ENCODE measurements at places on chromosomes 5 and 9.

GRCh38 chr5:50318220-50318619 lies 122.9 kb downstream of the EMB start:
- DNase-seq = no peak

- DNase-seq = no peak
Measured at GRCh38 chr9:86301686-86302085, 19.3 kb upstream of the ISCA1 start.

GRCh38 chr5:98416541-98416940 lies 356.9 kb upstream of the RGMB start:
- DNase-seq = no peak

- DNase-seq = no peak
Measured at GRCh38 chr5:78540335-78541085, 108.1 kb downstream of the LHFPL2 start.

GRCh38 chr9:130268521-130269211 lies 3.1 kb downstream of the HMCN2 start:
- no peak for DNase-seq

GRCh38 chr9:111637421-111637950 lies 6.4 kb downstream of the DNAJC25 start:
- DNase-seq = no peak

DNA sequence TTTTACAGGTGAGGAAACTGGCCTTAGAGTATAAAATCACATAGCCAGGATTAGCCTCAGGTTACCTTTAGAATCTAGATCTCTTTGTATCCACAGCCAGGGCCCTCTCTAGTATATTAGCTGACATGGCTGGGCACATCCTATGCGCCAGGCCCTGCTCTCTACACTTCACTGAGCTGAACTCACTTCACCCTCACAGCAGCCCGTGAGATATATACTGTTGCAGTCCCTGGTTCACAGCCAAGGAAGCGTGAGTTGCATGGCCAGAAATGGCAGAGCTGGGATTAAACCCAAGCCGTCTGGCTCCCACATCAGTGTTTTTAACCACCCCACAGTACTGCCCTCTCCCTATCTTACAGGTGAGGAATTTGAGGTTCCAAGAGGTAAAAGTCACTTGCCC lies 58.4 kb downstream of the DAB2IP start:
- DNase-seq = peak; percentile 59

- DNase-seq = no peak
Measured at GRCh38 chr5:67021031-67021430, 175.6 kb downstream of the CD180 start.

- DNase-seq = peak; percentile 35
Measured at GRCh38 chr5:107384256-107384655, 286.5 kb downstream of the EFNA5 start.

DNA sequence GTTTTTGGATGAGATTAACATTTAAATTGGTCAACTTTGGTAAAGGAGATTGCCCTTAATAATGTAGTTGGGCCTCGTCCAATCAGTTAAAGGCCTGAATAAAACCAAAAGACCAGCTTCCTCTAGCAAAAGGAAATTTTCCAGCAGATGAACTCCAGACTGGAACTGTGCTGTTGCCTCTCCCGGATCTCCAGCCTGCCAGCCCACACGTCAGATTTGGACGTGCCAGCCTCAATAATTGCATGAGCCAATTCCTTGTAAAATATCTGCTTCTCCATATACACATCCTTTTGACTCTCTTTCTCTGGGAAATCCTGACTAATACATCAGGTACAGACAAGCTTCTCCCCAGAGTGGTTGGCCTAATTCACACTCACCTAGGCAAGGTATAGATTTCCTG lies 175.8 kb upstream of the ADCY2 start:
- no peak for DNase-seq

DNA sequence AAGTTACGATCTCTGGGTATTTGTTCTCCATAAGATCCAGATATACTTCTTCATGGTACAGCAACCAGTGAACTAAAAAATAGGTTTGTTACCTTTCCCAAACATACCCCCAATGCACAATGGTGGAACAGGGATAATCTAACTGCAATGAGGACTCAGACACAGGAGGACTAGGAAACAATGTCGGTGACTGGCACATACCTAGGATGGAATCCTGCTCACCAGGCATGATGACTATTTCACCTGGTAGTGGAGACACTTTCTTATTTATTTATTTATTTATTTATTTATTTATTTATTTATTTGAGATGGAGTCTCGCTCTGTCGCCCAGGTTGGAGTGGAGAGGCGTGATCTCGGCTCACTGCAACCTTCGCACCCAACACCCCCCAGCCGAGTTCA lies 159.9 kb upstream of the CCNH start:
- no peak for DNase-seq

GRCh38 chr5:135462304-135462703 lies 10.2 kb upstream of the TIFAB start:
- DNase-seq = peak; percentile 58

DNA sequence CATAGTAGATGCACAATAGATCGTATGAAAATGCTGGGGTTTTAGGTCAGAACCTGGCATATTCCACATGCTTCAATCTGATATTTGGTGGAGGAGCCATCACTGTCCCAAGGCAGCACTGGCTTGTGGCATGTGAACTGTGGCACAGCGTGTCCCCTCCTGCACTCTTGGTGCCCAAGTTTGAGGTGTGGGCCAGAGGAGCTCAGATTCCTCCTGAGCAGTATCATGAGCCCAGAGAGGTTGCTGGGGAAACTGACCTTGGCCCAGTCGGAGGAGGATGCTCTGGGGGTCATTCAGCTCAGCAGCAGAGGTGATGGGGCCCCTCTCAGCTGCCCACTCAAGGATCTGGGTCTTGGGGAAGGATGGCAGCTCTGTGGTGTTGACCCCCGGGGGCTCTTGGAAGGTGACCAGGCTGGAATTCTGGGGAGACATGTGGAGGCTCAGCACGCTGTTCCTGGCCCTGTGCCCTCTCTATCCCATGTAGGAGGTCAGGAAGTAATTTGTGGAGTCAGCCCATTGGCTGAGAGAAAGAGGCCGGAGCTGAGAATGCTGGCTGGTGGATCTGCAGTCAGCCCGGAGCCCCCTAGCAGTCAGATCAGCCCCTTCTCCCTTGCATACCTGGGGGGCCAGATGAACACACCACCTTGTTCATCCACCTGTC lies 23.7 kb downstream of the FPGS start:
- no peak for DNase-seq

DNA sequence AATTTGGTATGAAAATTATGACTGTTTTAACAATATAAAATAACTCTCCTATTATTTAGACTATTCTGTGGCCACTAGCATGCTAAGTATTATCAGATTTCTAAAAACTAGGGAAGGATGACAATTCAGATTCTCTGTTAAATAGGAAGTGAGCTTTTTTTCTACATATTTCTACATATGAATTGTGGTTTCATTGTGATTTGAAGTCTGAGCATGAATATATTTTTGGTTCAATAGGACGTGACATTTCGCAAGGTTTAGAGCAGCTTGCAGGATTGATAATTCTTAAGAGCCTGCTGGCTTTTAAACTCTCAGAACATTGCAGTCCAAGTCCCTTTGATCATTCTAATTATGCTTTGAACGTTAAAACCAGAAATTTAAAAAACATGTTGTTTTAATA lies 82.9 kb downstream of the ADGRV1 start:
- no peak for DNase-seq

DNA sequence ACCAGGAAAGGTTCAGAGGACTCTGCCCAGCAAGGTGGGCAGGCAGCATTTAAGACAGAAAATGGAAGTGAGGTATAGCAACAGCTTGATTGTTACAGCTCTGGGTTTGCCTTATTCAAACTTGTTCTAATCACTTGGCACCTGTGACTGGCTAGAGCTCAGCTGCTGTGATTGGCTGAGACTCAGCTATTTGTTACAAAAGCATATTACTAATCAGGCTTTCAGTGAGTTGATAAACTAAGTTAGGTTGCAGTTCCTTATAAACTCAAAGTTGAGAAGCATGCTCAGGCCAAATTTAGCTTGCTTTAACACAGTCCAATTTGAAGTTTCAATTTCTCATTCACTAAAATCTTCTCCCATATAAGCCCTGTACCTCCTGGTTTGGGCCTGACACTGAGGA lies 56.3 kb downstream of the GDA start:
- no peak for DNase-seq

DNA sequence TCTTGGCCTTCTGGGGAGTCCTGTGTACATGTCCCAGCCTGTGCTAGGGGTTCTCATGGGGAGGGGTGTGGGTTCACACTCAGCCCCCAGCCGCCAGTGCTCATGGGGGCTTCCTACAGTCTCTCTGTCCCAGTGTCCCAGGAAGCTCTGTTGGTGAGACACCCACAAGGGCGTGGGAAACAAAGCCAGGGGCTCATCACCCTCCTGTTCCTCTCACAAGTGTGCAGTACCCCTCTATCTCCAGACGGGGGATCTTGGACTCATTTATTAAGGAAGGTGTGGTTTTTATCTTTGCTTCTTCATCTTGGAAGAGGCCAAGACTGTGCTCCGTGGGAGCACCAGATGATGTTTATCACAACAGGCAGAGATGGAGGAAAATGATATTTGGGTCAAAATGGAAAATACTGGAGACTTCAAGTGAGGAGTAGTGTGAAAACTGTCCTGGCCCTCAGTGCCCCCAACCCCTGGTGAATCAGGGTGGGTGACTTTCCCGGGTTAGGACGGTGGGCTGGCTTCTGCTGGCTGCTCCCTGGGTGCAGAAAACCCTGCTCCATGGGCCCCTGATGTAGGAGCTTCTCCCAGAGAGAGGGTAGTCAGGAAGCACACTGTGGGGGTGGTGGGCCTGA lies 15.2 kb downstream of the TMEM171 start:
- no peak for DNase-seq

Data from NCI-H446 (cell line).